ENCODE measurements at places on chromosomes 16 and 17.

DNA sequence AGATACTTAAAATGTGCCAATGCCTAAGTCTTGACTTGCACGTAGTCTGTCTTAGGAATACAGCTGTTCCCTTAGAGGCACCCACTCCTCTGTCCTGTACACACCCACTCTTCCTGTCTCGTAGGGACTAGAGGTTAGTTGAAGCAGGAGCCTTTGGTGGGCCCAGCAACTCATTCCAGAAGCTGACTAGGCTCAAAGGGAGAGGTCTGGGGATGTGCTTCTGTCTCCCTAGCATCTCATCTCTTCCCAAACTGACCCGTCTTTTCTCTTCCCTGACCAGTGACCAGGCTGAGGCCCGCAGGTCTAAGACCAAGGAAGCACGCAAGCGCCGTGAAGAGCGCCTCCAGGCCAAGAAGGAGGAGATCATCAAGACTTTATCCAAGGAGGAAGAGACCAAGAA lies 4.2 kb downstream of the RPL19 start:
- DNase-seq = no peak

GRCh38 chr17:48055531-48056245 lies 7.5 kb downstream of the NFE2L1 start:
- DNase-seq = no peak

DNA sequence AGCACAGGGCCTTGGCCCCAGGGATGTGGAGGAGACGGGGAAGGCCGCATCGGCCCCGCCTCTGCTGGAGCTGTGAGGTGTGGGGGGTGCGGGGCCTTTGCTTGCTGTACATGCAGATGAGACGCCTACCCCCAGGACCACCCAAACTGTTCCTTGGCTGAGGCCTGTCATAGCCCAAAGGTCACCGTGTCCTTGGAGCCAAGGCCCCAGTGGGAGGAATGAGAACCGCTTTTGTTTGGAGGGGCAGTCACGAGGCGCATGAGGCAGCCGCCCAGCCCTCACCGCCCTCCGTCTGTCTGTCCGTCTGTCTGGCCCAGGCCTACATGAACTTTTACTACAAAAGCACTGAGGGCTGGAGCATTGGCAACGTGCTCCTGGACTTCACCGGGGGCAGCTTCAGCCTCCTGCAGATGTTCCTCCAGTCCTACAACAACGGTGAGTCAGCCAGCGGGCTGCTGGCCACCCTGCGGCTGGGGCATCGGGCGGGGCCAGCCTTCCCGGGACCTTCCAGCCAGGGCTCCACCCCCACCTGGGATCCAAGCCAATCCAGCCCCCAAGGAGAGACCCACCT lies 8.8 kb downstream of the TAX1BP3 start:
- no peak for DNase-seq

- DNase-seq = no peak
Observed at GRCh38 chr17:43308999-43309398, 75.2 kb upstream of the RNU2-1 start.

GRCh38 chr17:7889166-7889955 lies 772 bp downstream of the CHD3 start:
- DNase-seq = peak; percentile 92

GRCh38 chr16:4618645-4619418 lies 4.1 kb upstream of the UBALD1 start:
- no peak for DNase-seq

DNA sequence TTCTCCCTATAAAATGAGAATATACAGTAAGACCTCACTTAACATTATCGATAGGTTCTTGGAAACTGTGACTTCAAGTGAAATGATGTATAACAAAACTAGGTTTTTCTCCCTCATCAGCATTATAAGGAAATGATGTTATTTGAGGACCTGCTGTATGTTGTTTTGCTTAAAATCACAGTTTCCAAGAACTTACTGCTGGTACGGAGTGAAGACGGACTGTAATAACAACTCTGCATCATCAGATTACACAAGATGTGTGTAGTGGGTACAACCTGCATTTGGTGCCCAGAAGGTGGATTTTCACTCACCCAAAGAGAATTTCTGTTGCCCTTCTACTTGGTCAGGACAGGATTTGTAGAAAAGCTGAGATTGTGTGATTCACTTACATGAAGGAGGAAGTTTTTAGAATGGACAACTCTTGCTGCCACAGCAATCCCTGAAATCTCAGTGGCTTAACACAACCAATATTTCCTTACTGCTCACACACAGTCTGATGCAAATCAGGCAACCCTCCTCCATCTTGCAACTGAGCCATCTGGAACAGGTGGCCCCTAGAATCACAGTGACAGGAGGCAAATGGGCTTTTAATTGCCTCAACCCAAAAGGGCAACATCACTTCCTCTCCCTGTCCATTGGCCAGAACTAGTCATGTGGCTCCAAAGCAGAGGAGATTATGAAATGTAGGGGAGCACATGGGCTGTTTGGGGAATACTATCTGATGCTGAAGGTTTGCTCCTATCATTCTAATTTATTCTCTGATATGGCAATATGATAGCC lies 67.6 kb upstream of the CACNG5 start:
- no peak for DNase-seq

- DNase-seq = no peak
Observed at GRCh38 chr17:7039832-7040231, 4.0 kb downstream of the SLC16A13 start.

DNA sequence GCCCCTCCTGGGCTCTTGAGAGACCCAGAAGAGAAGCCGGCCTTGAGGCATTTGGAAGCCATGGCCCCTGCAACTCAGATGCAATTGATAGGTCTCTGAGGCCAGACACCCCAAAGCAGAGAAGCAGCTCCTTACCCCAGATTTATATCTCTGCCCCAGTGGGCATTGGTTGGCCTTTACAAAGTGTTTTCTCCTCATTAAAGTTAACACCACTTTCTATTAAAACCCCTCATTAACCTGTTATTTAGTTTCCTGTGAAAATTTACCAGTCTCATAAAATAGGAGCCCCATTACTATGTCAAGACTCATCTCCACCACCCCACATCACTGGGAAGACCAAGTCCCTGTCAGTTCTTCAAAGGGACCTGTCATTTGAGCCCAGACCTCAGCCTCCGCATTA lies at the start of gene KRT35:
KRT35 (minus strand) TSS at position 116 of the 400 bp plus-strand sequence; CDS start at position 62, 54 bp downstream.
- no peak for DNase-seq

DNA sequence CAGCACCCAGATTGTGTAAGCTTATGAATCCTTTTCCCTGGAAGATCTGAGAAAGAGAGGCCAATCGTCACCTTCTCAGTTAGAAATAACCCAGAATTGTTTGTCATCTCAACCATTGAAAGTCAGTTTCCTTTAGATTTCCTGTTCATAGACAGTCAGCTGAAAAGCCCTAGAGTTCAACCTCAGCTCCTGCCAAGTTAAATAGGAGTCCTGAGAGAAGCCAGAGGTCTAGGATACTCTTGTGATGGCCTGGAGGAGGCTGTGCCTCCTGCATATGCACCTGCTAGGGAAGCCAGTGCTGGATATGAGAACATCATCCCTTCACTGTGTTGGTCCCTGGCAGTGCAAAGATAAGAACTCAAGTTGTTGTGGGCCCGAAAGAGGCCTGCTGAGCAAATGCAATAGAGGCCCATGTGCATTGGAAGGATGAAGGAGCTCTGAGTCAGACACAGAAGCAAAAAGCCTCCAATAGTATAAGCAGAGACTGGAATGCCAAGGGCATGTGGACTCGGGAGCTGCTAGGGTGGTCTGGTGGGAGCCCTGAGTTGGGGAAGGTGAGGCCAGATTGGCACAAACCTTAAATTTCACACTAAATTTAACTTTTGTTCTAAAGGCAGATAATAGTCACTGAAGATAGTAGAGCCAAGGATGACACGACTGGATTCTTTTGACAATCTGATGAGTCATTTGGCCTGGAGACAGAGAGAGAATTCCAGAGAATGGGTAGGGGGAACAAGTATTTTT lies 520.9 kb upstream of the CDH5 start:
- no peak for DNase-seq

DNA sequence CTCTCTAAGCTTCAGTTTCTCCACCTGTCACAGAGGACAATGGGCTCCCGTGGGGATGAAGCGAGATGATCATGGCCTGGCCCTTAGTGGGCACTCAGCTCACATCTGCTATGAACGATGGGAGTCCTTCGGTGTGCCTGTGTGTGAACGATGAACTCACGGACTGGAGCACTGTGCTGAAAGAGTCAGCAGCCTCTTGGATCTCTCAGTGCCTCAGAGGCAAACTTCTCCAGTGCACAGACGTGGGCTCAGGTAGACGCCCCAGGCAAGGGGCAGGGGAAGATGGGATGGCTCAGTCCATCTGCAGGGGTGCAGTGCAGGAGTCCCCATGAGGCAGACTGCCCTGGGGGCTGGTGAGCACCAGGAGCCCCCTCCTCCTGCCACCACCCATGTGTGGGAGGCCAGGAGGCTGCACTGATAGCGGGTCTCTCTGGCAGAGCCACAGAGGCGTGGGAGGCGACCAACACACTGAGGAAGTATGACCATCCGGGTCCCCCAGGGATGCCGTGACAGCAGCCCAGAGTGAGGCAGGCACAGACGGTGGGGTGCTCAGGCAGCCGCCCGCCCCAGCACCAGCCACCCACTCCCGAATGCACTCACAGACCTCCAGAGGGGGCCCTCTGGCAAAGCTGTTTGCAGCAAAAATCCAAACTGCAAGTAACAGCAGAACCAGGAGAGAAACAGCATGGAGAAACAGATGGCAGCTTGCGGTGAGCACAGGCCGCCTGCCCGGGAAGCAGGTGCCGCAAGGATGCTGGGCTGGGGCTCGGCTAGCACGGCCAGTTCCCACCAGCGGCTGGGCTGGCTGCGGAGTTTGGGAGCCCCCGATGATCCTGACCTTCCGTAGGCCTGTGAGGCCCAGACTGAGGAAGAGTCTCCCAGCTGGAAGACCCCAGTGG lies 82.7 kb downstream of the RPH3AL start:
- peak; percentile 93 for DNase-seq

DNA sequence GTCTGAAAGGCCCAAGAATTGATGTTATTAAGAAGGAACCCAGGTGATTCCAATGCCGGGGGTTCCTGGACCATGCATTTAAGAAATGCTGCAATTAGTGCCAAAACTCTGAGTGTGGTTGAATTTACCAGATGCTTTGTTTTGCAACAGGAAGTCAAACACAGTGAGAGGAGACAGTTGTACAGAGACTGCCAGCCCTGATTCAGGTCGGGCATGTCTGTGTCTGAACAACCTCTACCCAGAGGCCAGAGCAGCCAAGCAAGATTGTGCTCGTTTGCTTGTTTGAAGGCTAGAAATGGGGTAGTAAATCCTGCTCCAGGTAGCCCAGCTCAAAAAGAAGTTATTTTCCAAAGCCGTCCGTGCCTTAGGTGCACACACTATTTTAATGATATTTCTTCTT lies 412.4 kb upstream of the ERCC4 start:
- DNase-seq = no peak

GRCh38 chr16:81080233-81080632 lies 3.2 kb upstream of the C16orf46 start:
- no peak for DNase-seq

DNA sequence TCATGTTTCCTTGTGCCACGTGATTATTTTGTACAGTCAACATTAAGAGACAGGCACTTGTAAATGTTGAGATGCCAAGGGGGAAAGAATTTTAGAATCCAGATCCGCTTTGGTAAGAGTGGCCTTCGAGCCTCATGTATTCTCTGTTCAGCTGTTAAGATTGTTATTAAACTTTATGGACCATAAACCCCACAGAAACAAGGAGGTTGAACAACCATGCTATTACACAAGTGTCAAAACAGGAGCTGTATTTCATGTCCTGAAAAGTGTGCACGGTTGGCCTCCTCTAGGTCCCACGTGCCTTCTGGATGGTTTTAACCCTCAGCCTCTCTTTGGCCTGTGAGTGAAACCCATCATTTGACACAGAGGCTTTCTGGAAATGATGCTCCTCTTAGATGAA lies 691.3 kb downstream of the MAF start:
- no peak for DNase-seq

DNA sequence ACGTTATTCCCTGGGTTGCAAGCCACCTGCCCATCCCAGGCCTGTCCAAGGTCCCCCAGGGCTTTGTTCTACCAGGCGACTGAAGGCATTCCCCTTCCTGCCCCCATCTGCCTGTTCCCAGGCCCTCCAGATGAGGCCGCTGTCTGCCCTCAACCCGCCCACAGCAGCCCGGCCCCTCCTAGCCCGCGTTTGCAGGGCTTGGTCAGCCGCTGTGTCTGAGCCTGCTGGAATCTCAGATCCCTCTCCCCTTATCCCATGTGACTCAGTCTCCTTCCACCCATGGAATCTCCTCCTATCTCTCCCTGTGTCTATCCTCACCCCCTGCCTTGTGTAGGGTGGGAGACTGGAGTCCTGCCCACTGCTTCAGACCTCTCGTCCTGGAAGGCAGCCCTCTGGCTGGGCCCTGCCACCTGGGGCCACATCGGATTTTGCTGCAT lies 186.0 kb upstream of the TNRC6C start:
- peak; percentile 72 for DNase-seq

DNA sequence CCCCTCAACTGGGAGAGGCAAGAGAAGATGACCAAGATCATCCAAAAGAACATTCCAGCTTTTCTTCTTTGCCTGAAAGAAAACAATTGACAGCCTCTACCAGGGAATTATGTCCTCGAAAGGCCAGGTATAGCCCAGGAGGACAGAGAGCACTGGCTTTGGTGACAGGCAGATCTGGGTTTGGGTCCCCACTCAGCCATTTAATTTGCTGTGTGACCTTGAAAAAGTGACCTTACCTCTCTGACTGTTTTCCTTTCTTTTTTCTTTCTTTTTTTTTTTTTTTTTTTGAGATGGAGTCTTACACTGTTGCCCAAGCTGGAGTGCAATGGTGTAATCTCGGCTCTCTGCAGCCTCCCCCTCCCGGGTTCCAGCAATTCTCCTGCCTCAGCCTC lies 27.7 kb upstream of the KIFC3 start:
- no peak for DNase-seq

- DNase-seq = no peak
Observed at GRCh38 chr17:57484826-57485565, 228.7 kb downstream of the MSI2 start.

DNA sequence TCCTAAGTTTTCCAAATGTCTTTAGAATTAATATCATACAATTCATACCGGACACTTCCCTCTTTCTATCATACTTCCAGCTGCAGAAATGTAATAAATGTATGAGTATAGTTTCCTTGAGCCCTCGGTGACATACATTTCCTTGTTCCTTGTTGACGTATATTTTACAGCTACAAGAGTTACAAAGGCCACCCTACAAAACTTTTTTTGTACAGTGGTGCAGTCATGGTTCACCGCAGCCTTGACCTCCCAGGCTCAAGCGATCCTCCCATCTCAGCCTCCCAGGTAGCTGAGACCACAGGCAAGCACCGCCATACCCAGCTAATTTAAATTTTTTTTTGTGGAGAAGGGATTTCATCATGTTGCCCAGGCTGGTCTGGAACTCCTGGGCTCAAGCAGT lies 7.2 kb upstream of the DUS1L start:
- DNase-seq = no peak

- DNase-seq = no peak
Observed at GRCh38 chr16:86306811-86307513, 203.4 kb upstream of the FOXF1 start.
